GM23248 (cell line): ENCODE measurements at places on chromosomes 11 and 22.

- DNase-seq: no peak
Measured at GRCh38 chr22:33553493-33553892, 366.8 kb downstream of the LARGE1 start.

DNA sequence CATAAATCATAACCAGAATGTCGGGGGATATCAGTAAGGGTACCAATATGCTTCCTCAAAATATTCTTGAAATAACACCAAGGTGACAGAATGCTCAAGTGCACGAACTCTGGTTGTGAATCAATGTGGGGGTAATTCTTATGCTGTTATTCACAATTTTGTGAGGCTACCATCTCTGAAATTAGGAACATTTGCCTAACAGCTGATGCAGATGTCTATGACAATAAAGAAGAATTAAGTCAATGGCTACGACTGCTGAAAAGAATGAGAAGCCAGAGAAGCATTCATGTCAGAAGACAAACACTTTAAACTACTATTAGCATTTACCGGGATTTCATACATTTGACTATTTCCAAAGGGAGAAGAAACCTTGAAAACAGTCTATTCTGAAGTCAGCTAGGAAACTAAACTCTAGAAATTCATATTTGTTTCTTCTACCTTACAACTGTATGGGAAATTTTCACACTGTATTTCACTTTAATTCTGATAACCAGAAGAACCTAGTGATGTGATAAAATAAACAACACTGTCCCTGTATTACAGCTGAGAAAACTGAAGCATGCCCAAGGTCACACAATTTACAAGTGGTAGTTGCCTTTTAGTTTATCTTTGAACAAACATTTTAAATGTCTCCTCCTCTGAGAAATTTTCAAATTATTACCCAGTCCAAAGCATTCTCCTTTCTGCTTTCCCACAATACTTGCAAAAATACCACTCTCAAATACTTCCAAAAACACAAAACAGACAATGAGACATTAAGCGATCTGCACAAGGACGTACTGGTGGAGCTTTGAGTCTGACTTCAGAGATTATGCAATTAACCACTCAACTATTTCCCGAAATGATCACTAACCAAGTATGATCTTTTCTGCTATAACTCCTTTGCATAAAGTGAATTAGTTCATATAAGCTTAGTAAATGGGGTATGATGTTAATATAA lies 18.0 kb upstream of the ARHGAP32 start:
- DNase-seq: peak; percentile 41

DNA sequence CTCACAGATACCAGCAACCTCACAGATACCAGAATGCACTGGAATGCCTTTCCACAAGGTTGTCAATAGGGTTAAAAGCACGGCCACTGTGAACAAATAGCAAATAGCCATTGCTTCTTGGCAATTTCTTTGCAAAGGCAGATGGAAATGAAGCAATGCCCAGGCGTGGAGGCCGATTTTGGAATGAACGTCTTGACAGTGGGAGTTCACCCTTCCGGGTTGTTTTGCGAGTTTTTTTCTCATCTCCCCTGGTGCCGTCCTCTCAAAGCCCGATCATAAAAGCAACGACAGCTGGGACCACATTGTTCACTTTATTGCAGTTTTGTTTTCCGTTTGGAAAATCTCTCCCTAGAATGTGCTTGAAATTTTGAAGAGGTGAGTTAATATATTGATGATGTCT lies 38.0 kb upstream of the CD82 start:
- DNase-seq: peak; percentile 6

GRCh38 chr11:67614730-67615714 lies 8.3 kb downstream of the NDUFV1 start:
- peak; percentile 52 for DNase-seq

- DNase-seq: no peak
Measured at GRCh38 chr11:13672576-13673210, 4.2 kb downstream of the FAR1 start.

DNA sequence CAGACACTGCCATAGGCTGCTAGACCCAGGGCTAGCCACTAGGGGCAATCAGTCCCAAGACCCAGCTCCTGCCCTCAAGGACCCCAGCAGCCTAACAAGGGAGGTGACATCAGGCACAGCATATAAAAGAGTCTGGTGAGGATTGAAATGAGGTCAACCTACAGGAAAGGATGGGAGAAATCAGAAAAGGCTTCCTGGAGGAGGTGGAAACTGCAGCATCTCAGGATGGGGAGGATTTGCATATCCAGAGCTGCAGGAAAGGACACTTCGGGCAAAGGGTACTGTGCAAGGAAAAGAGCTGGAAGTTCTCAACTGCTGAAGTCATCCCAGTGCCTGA lies 2.9 kb upstream of the ARFGAP2 start:
- DNase-seq: peak; percentile 66

DNA sequence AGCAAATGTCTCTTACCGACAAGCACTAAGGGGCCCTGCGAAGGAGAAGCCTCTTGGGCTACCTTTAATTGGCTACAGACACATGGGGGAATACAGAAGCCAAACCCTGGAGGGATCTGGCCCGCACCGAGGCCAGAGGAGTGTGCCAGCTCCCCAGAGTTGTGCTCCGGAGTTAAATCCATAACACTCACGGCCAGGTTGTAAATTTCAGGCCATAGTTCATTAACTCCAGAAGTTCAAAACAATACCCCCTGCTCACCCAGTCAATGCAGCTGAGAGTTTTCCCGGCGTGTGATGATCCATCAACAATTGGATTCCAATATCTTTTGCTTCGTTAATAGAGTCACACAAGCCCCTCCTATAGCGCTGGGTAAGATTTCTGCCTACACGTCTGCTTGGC lies 371.5 kb downstream of the NXPE2 start:
- no peak for DNase-seq

DNA sequence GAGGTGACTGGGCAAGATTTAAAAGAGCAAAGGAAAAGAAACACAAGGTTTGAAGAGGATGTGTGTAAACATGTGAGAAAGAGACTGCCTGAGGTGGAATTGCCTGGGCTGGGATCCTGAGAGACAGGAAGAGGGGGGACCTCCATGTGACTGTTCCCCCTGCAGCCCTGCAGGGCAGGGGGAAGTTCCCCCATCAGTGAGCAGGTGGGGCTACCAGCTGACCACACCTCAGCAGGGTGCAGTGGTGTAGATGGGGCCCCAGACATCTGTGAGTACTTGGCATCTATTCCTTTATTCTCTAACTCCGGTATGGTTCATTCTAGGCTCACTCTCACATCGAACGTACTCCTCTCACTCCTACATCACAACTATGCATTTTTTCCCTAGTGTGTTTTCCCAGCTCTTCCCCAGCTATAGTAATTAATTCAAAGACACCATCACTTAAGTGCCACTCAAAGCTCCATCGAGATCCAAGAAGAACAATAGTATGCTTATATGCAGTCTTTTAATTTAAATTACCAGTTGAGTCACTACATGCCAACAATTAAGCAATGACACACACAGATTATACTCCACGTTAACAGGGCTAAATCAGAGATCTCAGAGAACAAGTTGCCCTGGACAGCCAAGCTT lies 42.7 kb downstream of the LGR4 start:
- DNase-seq: peak; percentile 38

- DNase-seq: no peak
Measured at GRCh38 chr22:25883482-25884033, 141.6 kb downstream of the MYO18B start.

DNA sequence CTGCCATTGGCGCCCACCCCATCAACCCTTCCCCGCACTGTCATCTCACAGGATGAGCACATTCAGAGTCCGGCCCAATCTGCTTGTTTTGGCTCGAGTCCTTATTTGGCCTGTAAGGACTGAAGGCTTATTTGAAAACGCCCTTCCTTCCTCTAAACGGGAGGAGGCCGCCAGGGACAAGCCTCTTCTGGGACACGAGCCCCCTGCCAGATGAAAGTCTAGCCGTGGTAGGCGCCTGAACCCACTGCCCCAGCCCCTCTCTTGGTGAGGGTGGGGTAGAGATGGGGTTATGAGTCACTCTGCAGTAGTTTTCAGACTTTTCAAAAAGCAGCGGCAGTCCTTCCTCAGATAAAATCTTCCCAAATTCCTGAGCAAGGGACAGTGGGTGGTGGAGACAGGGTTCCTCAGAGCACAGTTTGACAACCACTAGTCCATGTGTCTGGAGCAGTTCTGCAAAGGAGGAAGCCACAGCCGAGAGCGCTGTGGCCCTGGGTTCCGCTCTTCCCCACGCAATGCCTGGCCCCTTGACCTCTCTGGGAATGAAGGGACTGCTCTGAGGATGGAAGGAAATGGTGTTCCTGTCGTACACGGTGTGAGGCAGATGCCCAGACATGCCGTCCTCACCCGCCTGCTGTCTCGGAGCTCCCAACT lies 57.0 kb downstream of the MYH9 start:
- peak; percentile 67 for DNase-seq

DNA sequence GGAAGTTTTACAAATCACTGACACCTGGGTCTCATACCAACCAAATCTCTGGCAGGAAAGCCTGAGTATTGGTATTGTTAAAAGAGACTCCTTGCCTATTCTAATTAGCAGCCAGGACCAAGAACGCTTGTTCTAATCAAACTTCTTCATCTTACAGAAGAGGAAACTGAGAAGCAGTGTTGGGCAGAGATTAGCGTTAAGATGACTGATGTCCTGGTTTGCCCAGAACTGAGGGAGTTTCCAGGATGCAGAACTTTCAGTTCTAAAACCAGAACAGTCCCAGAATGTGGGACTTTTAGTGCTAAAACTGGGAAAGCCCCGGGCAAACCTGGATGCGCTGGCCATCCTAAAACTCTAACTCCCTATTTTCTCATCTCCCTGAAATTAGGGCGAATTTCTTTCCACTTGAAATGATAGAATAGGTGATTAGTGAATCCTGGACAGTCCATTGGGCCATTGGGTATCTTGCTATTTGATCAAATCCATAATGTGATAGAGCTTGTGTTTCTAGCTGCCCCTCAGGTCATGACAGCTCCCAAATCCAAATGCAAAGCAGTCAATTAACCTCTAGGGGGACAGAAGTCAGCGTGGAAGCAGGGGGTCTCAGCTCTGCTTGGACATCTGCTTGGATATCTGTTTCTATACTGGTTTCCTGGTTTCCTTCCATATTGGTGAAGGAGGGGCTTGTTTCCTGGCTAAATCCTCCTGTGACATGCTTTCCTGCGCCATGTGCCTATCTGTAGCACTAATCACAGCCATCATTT lies 16.0 kb upstream of the TMPRSS13 start:
- no peak for DNase-seq

DNA sequence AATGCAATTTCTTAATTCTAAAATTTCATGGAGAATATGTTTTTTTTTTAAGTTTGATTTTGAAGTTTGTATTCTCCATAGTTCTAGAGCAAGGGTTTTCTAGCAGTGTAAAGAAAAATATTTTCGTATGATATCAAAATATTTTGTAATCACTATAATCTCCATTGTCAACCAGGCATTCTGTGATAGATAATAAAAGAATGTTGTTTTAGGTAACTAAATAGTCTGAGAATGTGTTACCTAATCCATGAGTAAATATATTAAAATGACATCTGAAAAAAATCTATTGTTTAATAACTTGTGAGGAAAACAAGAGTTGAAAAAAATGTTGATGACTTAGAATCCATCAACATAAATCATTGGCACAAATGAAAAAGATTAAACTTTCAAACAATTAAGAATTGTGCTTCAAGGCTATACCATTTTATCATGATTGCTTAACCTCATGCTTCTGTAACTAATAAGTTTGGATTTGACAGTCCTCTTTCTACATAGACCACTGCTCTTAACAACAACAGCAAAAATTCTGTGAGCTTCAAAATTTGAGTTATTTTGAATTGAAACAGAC lies 2211.8 kb downstream of the LRRC4C start:
- DNase-seq: no peak

- DNase-seq: peak; percentile 76
Measured at GRCh38 chr22:28600546-28601143, 79.0 kb downstream of the TTC28 start.

GRCh38 chr11:96144553-96144952 lies 198.4 kb downstream of the MAML2 start:
- no peak for DNase-seq

DNA sequence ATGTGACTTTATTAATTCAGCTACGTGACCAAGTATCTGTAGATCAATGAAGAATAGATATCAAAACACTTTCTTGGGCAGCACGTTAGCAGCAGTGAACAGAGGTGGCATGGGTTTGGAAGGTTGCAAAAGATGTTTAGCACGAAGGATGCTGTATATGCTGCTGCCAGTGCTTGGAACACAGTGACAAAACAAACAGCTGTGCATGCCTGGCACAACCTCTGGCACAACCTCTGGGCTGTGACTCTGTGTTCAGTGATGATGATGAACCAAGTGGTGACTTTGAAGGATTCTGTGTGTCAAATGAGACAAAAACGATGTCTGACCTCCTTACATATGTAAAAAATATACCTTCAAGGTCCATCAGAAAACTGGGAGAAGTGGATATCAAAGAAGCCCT lies 104.7 kb downstream of the TBC1D22A start:
- peak; percentile 53 for DNase-seq
